ENCODE measurements at places on chromosomes 12 and 14.

GRCh38 chr12:64083285-64084210 is 138.5 kb downstream of the KICS2 start:
- DNase-seq = no peak

DNA sequence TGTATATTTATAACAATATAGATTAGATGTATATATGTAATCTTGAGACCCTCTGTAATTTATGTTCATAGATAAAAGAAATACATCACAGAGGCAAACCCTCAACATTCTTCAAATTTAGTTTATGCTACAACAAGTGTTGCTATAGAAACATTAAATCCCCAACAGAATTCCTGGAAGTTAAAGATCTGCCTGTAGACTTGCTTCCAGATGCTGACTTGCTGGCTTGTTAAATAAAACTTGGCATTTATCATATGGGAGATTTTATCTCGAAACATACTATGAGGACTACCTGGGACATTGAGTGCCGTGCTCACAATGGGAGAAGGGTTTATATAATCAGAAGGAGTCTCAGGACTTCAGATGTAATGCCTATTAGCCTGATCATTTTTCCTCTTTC is 136.3 kb upstream of the PLXNC1 start:
- DNase-seq = no peak

DNA sequence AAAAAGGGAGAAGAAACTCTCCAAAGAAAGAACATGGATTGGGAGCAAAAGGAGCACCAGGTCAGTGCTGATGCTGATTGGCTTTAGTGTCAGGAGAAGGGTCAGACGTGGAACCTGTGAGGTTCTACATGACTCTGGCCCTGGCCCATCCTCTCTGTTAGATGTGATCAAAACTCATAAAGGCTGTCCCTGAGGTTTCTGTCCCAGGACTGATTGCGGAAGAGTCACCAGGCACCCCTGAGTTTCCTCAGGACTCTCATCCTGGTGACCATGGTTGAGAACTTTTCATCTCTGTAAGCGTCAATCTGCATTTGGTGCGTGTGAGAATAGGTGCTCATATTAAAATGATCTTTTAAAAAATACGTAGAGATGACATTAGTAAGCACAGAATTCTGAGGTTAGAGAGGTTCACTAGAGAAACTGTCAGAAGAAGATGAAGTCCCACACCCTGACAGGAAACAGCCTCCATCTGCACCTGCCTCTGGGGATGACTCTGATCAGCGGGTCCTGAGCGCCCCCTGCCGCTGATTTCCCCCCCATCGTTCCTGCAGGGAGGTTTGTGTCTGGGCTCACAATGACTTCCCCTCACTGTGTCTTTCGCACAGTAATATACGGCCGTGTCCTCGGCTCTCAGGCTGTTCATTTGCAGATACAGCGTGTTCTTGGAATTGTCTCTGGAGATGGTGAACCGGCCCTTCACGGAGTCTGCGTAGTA is 741.8 kb downstream of the TMEM121 start:
- peak; percentile 90 for DNase-seq

GRCh38 chr14:95297832-95298231 is 21.9 kb downstream of the CLMN start:
- DNase-seq = no peak

DNA sequence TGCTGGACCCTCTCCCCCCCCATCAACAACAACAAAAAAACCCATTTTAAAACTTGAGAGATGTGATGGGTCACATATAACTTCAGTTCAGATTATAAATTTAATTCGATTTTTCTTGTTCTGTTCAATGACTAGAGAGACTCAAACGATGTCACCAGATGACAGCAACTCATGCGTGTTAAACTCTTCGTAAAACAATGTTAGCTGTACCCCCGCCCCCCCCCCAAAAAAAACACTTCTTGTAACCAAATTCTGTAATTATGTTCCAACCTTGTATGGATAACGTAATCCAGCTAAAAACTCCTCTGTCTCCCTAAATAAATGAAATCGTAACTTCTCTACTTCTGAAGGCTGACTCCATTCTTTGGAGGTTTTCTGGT is 614 bp upstream of the NACA start:
- no peak for DNase-seq

All from activated effector memory CD4-positive, alpha-beta T cell treated with anti-CD3 and anti-CD28 coated beads, Interleukin-2, amount 50 U/mL, for 16 hours (primary cell).